Stimulated activated CD4-positive, alpha-beta T cell treated with anti-CD3 and anti-CD28 coated beads, Interleukin-1b, Interleukin-23, amount 100 ng/mL, for 1 hour (primary cell): ENCODE measurements at places on chromosomes 3 and 15.

- no peak for DNase-seq
Observed at GRCh38 chr3:124818398-124819091, 68.6 kb downstream of the ITGB5 start.

DNA sequence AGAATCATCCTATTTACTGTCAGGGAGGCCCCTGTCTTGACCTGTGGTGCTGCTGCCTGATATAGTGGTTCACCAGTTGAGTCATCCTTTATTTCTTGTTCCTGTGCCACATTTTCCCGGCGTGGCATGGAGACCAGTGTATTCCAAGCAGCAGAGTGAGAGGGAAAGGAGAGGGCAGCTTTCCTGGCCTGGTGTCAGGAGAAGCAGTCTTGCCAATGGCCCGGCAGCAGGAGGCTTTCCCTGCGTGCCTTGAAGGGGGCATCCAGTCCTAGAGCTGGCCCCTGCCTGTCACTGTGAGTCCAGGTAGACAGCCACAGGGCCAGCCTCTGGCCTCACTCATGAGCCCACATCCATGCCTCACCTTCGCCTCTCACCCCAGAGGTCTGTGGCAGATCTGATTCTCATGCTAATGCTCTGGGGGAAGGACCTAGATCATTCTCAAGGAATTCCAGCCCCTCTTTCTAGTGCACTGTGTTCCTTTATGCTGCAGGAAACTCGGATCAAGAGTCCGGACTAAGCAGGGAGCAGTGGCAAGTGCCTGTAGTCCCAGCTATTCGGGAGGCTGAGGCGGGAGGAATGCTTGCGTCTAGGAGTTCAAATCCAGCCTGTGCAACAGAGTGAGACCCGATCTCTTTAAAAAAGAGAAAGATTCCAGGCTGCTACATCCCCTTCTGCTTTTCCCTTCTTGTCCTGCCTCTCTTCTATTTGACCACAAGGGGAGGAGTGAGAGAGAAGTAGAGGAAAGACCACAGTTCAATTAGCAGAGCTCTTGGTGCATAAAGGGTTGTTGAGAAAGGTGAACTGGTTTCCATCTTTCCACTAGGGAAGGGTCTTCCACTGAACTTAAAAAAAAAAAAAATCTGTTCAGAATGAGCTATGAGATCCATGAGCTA is 66.8 kb upstream of the HACD2 start:
- DNase-seq: no peak

DNA sequence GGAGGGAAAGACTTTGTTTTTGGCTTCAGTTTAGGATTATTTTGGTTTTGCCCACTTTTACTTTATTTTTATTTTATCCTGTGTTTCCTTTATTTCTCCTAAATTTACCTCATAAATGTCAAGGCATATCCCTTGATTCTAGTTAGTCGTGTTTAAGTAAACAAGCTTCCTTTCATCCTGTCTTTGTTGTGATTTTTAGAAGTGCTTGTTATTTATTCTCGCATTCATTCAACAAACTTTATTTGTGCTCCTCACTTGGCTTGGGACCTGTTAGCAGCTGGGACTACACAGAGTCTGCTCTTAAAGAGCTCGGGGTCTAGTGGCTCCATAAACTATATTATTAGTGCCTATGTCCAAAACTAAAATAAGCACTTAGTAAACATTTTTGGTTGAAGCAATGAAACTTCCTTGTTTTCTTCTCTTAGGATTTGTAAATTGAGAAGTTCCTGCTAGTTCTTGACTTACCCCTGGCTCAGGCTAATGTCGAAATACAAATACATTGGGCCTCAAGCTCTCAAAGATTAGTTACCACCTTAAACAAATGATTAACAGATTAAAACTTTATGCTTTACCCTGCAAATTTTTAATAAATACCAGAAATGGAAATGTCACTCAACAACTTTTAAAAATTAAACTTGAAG is 19.0 kb upstream of the DMXL2 start:
- DNase-seq: no peak

DNA sequence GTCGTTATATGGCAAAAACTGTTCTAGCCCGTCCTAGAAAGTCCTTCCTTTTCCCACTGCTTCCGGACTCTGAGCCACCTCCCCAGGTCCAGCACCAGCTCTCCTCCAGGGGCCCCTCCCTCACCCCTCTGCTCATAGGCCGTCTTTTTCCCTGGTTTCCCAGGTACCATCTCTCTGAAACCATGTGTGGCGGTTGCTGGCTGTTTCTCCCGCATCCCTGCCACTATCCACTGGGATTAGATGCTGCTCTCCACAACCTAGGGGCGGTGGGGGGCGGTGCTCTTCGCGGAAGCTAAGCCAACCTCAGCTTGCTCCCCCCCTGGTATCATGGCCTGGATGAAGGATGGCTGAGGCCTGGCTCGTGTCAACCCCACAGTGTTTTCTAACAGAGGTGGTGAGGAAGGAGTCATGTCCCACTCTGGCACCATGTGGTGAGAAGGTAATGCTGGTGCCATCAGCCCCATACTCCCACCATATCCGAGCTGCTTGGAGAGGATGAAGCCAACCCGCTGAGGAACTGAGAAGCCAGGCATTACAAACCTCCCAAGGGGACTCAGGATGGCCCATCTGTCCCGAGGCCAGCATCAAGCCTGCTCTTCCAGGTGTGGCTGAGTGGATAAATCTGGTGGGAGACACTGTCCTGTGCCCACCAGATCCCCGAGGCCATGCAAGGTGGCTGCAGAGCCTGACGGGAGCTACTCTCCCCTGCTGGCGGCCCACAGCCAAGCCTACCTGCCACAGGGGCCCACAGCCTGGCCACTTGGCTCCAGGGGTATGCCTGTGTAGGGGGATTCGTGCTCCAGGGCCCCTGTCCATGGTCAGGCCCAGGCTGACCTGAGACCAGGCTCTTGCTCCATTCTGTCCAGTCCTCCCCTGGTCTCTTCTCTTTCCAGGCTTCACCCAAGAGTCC is 27.9 kb upstream of the SLC41A3 start:
- DNase-seq: no peak

GRCh38 chr3:175287361-175287963 is 428.3 kb downstream of the NAALADL2 start:
- no peak for DNase-seq

GRCh38 chr15:84899750-84900149 is 15.3 kb downstream of the SLC28A1 start:
- DNase-seq: no peak

- DNase-seq: peak; percentile 14
Observed at GRCh38 chr3:109023656-109024254, 70.1 kb upstream of the GUCA1C start.

DNA sequence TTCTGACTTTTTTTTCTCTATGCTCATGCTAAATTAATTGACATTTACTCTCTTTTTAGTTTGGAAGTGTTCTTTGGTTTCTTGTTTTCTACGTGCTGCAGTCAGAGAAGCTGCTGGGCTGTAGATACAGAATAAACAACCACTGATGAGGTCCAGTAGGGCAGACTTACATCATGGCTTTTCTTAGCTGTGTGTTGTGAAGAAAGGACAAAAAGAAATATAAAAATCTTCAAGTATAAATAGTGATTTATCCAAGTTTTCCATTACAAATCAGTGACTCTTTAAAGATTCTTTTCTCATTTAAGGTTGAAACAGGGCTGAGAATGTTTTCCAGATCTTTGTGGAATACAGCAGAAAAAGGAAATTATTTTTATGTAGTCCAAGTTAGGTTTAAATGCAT is 122.2 kb downstream of the CMSS1 start:
- DNase-seq: no peak
